Mesendoderm (in vitro differentiated cells): ENCODE measurements at places on chromosomes 12 and 14.

DNA sequence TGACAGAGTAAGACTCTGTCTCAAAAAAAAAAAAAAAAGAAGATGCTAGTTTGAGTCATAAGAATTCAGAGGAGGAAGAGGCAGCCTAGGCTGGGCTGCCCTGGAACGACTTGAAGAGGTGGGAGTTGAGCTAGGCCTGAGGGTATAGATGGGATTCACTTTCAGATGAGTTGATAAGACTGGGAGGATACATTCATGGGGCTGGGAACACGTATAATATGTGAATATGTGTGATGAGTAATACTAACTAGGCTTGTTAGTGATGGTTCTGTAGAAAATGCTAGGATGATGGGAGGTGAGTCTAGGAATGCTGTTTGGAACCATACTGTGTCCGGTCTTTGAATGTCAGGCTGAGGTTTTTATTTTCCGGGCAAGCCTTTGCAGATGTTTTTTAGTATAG lies 9.0 kb downstream of the PLEKHA5 start:
- H3K27me3 ChIP-seq = no peaks in the 10 kb centered on the region
- H3K4me3 ChIP-seq = no peak overlapping the region
- no peaks in the 10 kb centered on the region for H3K36me3 ChIP-seq
- H3K27ac ChIP-seq = no peak overlapping the region

GRCh38 chr12:66739940-66740651 lies 61.2 kb upstream of the GRIP1 start:
- no peak for DNase-seq
- no peak overlapping the region for H3K27ac ChIP-seq
- no peak overlapping the region for H3K4me3 ChIP-seq
- H3K36me3 ChIP-seq = no peaks in the 10 kb centered on the region
- H3K4me1 ChIP-seq = no peaks in the 10 kb centered on the region

DNA sequence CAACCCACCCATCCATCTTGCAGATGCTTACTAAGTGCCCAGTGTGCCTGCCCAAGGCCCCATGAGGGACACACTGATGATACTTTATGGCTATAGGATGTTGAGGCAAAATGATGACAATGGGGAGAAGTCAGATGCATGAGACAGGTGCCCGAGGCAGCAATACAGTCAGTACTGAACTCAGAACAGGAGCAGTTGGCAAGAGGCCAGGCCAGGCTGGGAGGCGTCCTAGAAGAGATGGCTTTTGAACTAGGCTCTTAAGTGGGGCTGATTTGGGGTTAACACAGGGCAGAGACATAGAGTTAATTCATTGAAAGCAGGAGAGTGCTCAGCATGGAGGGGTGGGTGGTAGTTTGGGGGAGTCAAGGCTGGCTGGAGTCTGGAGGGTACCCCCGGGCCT lies 15.6 kb downstream of the PLBD2 start:
- no peaks in the 10 kb centered on the region for H3K27me3 ChIP-seq
- no peaks in the 10 kb centered on the region for H3K4me1 ChIP-seq
- DNase-seq = no peak

GRCh38 chr12:120538281-120539156 lies 4.4 kb downstream of the RNF10 start:
- H3K4me1 ChIP-seq = peaks cover 4% of the 10 kb centered on the region
- no peak for DNase-seq
- H3K27ac ChIP-seq = no peak overlapping the region
- H3K4me3 ChIP-seq = no peak overlapping the region

DNA sequence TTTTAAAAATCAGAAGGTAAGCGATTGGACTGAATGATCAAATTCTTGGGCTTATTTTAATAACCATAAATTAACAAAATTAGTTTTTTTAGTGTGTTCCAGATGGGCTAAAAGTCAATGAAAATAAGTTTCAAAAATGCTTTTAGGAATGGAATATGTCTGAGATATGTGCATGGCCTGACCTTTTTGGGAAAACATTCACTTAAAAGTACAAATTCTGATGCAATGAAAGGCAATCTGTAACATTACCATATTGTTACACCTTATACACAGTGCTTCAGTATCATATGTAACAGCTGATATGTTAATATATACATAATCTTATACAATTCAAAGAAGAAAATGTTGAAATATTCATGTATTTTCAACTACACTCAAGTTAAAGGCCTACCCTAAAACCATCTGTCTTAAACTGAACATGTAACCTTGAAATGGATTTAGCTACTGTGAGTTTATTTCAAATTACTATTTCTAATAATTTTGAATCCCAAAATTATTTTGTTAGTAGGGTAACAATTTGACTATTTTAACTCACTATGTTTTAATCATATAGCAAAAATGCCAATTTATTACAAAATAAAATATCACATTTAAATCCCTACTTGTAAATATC lies 84.8 kb downstream of the EEA1 start:
- no peak for DNase-seq
- H3K4me3 ChIP-seq = no peak overlapping the region
- no peak overlapping the region for H3K27ac ChIP-seq
- no peaks in the 10 kb centered on the region for H3K36me3 ChIP-seq
- no peaks in the 10 kb centered on the region for H3K4me1 ChIP-seq
- no peaks in the 10 kb centered on the region for H3K27me3 ChIP-seq

DNA sequence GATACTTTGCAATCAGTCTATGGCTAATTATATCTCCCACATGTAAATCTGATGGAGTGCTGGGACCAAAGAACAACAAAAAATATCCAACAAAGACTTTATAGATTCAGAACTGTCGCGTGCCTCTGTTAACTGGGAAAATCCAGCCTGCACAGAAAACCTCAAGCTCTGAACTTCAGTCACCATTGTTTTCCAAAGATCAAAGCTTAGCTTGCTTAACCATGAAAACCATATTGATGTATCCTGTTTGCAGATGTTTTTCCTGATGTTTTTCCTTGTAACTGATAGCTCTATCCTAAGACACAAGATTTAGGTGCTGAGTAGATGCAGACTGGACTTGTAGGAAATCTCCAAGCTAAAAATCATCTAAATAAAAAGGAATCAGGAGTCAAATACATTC lies 163.7 kb downstream of the GXYLT1 start:
- no peaks in the 10 kb centered on the region for H3K36me3 ChIP-seq
- H3K4me1 ChIP-seq = no peaks in the 10 kb centered on the region
- no peak overlapping the region for H3K4me3 ChIP-seq
- no peak overlapping the region for H3K27ac ChIP-seq
- no peaks in the 10 kb centered on the region for H3K27me3 ChIP-seq
- DNase-seq = no peak

- peak; percentile 5 for DNase-seq
- H3K4me1 ChIP-seq = no peaks in the 10 kb centered on the region
- no peaks in the 10 kb centered on the region for H3K27me3 ChIP-seq
- H3K36me3 ChIP-seq = no peaks in the 10 kb centered on the region
These were observed 885 bp upstream of the PALS1 start for GRCh38 chr14:67240168-67240932.

GRCh38 chr12:65414526-65414925 lies 136.0 kb downstream of the MSRB3 start:
- H3K27ac ChIP-seq = no peak overlapping the region
- H3K27me3 ChIP-seq = no peaks in the 10 kb centered on the region
- H3K4me1 ChIP-seq = no peaks in the 10 kb centered on the region
- no peaks in the 10 kb centered on the region for H3K36me3 ChIP-seq
- no peak for DNase-seq

GRCh38 chr14:71932229-71932981 lies at the start of gene RGS6:
RGS6 (plus strand) TSS chr14:71932429.
- H3K27me3 ChIP-seq = peaks cover 18% of the 10 kb centered on the region
- peaks cover 2% of the 10 kb centered on the region for H3K4me1 ChIP-seq
- no peaks in the 10 kb centered on the region for H3K36me3 ChIP-seq
- H3K4me3 ChIP-seq = peak within 1 kb of the TSS; percentile 41
- H3K27ac ChIP-seq = no peak within 1 kb of the TSS

GRCh38 chr14:60648934-60649874 lies at the start of gene SIX1:
SIX1 (minus strand) TSS chr14:60649477; CDS start chr14:60649189, 288 bp downstream.
- H3K36me3 ChIP-seq = no peaks in the 10 kb centered on the region
- peak within 1 kb of the TSS; percentile 0 for H3K4me3 ChIP-seq
- DNase-seq = peak; percentile 95
- H3K27me3 ChIP-seq = peaks cover 61% of the 10 kb centered on the region
- H3K4me1 ChIP-seq = peaks cover 13% of the 10 kb centered on the region

DNA sequence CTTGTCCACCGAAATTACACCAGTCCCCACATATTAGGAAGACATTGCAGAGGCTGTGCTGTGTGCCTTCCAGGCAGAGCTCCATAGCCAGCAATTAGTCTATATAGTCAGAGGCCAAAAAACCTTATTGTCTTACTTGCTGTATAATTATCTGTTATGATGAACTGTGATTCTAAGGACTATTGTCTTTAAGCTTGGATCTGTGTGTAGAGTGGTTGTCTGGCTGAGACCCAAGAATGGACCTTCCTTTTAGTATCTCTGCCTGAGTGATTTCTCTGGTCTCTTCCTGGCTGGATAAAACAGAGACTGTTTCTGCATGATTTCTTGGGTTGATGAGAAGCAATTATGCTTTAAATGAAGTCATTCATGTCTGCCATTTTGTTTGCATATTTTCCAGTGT lies 465.3 kb downstream of the PRKD1 start:
- no peak overlapping the region for H3K4me3 ChIP-seq
- no peak for DNase-seq
- H3K36me3 ChIP-seq = no peaks in the 10 kb centered on the region

- H3K27ac ChIP-seq = no peak overlapping the region
- no peaks in the 10 kb centered on the region for H3K27me3 ChIP-seq
- no peaks in the 10 kb centered on the region for H3K4me1 ChIP-seq
These were observed 59.1 kb upstream of the OTOGL start for GRCh38 chr12:80040075-80040738.

DNA sequence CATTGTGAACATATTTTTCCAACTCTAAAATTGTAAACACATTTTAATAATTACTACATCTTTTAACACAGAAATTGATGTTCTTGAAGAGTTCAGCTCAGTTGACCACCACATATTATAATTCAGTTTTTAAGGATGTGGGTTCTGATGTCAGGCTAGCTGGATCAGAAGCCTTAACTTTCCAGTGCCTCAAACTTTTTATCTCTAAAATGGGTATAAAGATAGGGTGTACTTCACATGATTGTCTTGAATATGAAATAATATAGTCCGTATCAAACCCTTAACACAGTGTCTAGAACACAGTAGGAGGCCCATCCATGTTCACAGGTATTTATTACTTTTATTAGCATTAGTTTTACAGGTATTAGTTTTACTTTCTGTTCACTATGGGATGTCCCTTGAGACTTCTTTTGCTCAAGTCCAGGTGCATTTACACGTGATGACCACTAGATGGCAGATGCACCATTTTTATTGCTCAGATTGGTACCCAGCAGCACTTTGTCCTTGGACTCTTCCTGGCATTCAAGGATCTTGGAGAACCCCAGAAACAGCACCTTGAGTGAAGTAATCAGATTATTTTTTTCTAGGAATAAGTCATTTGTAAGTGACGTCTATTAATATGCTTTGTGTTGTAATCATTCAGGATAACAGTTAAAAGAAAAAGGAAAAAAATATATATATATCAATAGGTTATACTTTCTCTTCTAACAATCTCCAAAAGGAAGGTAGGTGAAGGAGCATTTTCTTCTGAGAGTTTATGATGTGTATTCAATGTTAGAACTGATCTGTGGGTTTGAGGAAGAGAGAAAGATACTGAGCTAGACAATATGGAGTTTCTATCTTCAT lies 580.2 kb downstream of the ETNK1 start:
- H3K27me3 ChIP-seq = no peaks in the 10 kb centered on the region
- DNase-seq = peak; percentile 69
- H3K27ac ChIP-seq = no peak overlapping the region
- no peak overlapping the region for H3K4me3 ChIP-seq

GRCh38 chr12:114679942-114680341 lies 4.0 kb downstream of the TBX3 start:
- no peak overlapping the region for H3K27ac ChIP-seq
- no peak for DNase-seq
- H3K27me3 ChIP-seq = no peaks in the 10 kb centered on the region
- H3K4me3 ChIP-seq = peak overlapping the region; percentile 18

DNA sequence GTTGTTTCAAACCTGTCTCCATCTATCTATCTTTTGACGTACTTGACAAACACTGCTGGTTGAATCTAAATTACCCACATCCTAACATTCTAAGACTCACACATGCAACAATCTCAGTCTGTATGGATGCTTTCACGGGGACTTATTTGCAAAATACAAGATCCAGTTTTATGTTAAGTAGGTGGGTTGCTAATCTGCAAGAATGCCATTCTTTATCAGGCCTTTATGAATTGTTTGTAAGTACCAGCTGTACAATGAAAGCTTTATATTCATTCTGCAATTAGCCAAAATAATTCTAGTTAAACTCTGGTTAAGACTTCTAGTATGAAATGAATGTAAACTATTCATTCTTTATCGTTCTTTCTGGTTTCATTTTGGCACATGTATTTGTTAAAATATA lies 135.1 kb downstream of the NAV3 start:
- no peaks in the 10 kb centered on the region for H3K4me1 ChIP-seq
- H3K4me3 ChIP-seq = no peak overlapping the region
- no peaks in the 10 kb centered on the region for H3K36me3 ChIP-seq
- no peak overlapping the region for H3K27ac ChIP-seq
- DNase-seq = no peak

DNA sequence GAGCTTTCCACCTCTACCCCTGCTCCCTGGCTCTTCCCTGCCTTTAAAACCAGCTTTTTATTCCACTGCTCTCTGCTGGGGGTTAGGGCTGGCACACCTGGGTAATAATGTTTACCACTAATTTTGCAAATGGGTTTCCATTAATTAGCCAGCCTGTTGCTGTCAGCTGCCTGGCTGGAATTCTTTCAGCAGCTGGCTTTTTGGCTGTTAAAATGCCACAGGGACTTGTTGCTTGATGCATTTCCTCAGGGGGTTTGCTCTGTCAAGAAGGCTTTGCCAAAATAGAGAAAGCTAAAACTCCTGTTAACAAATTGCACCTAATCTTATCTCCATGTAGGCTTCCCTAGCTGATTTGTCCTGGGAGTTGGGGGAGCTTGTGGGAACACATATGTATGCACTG lies 51.8 kb upstream of the PSMC1 start:
- H3K4me3 ChIP-seq = no peak overlapping the region
- DNase-seq = peak; percentile 53
- H3K36me3 ChIP-seq = no peaks in the 10 kb centered on the region
- no peaks in the 10 kb centered on the region for H3K27me3 ChIP-seq
- H3K27ac ChIP-seq = no peak overlapping the region

GRCh38 chr12:28144532-28144931 lies 45.7 kb upstream of the CCDC91 start:
- H3K4me1 ChIP-seq = no peaks in the 10 kb centered on the region
- H3K27me3 ChIP-seq = no peaks in the 10 kb centered on the region
- H3K4me3 ChIP-seq = no peak overlapping the region

GRCh38 chr14:91111443-91111842 lies 2.4 kb upstream of the DGLUCY start:
- H3K27me3 ChIP-seq = no peaks in the 10 kb centered on the region
- H3K27ac ChIP-seq = no peak overlapping the region
- H3K36me3 ChIP-seq = no peaks in the 10 kb centered on the region
- DNase-seq = no peak
- H3K4me1 ChIP-seq = peaks cover 1% of the 10 kb centered on the region

GRCh38 chr14:23610815-23611289 lies 25.3 kb upstream of the DHRS2 start:
- no peaks in the 10 kb centered on the region for H3K36me3 ChIP-seq
- H3K27ac ChIP-seq = no peak overlapping the region
- H3K4me3 ChIP-seq = no peak overlapping the region

GRCh38 chr12:14773685-14774073 lies 29.6 kb downstream of the WBP11 start:
- H3K27me3 ChIP-seq = no peaks in the 10 kb centered on the region
- no peak overlapping the region for H3K27ac ChIP-seq
- H3K36me3 ChIP-seq = no peaks in the 10 kb centered on the region
- peak overlapping the region; percentile 52 for H3K4me3 ChIP-seq
- H3K4me1 ChIP-seq = no peaks in the 10 kb centered on the region

GRCh38 chr12:115338566-115339294 lies 654.8 kb upstream of the TBX3 start:
- DNase-seq = peak; percentile 30
- no peak overlapping the region for H3K27ac ChIP-seq
- H3K4me3 ChIP-seq = no peak overlapping the region
- no peaks in the 10 kb centered on the region for H3K4me1 ChIP-seq
- H3K36me3 ChIP-seq = no peaks in the 10 kb centered on the region
